ENCODE measurements at places on chromosomes 4 and X. TPM values are rescaled to one million over a fixed set of nuclear protein-coding genes. Genes with fewer than 3 reads are reported as not detected.
A peak's percentile ranks its signal among the peaks of the same experiment; 100 is the strongest.

HOPX gene
- 5.3 TPM for total RNA-seq

RAB9B gene
- total RNA-seq, result 1.8 TPM

ZNF718 gene
- 1.3 TPM for total RNA-seq

SYNPO2 gene
- total RNA-seq, result 2,325 TPM

CXCL9 gene
- not detected for total RNA-seq

MUC7 gene
- total RNA-seq, result not detected

DUX4 gene
- total RNA-seq, result not detected

MAGEC3 gene
- not detected for total RNA-seq

MAGEA1 gene
- total RNA-seq, result not detected

BMPR1B gene
- total RNA-seq, result 6.9 TPM

GPR119 gene
- not detected for total RNA-seq

DMD gene
- total RNA-seq, result 84.2 TPM

CCKAR gene
- total RNA-seq, result not detected

ARR3 gene
- not detected for total RNA-seq

GPC3 gene
- 1.4 TPM for total RNA-seq

ZNF141 gene
- 1.6 TPM for total RNA-seq

ADH1A gene
- not detected for total RNA-seq

MAGEA8 gene
- total RNA-seq, result not detected

UBQLN2 gene
- total RNA-seq, result 27.5 TPM

LINC00632 gene
- total RNA-seq, result 6.0 TPM

NAP1L3 gene
- not detected for total RNA-seq

GPRASP2 gene
- 3.6 TPM for total RNA-seq

IKBKG gene
- 8.8 TPM for total RNA-seq

CT45A5 gene
- total RNA-seq, result not detected

CLTRN gene
- total RNA-seq, result 0.26 TPM

- DNase-seq, result no peak
Measured at GRCh38 chr4:66693694-66694093, 851.6 kb downstream of the CENPC start.

DNA sequence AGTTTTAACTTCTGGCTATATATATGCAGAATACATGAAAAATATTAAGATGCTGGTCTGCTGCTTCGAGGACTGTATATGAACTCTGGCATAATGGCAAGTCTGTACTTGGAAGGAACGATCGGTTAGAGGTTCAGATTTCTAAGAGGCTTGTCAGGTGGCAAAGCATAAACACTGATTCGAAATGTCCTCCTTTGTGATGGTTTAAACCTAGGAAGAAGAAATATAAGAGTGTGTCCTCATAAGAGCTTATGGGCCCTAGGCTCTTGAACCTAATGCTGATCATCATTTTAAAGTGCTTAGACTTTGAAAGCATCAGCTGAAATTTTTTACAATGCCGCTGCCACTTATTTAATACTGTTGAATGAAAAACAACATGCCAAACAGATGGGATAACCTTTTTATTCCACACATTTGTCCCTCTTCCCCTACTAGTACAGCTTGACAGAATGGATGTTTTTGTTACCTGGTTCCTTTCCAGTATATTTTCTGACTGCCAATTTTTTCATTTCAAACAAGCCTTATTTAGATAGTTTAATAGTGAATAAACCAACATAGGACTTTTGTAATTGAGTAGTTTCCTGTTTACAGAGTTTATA, 8.8 kb downstream of the SPRY1 start:
- no peak for DNase-seq

DNA sequence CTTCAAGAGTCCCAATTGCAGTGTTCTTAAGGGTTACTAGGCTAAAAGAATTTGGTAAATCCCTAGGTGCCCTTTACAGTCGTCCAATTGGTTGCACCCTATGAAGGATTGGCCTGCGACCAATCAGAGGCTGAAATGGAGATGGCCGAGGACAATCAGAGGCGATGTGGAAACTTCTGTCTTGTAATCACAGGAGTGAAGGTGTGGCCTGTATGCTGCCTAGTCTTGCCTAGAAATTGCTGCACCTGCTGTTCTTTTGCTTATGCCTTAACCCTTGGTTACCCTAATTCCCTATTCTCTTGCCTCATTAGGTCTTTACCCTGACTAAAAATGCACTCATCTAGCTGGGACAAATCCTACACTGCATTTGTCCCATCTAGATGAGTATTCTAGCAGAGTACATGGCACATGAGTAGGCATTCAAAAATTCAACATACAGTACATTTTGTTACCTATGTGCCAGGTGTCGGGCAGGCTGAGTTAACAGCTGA, 1.0 kb upstream of the DCK start:
- no peak for DNase-seq

GRCh38 chr4:7393601-7394575, 40.8 kb downstream of the PSAPL1 start:
- DNase-seq, result no peak

GRCh38 chr4:161900110-161900509, 263.7 kb downstream of the FSTL5 start:
- no peak for DNase-seq

DNA sequence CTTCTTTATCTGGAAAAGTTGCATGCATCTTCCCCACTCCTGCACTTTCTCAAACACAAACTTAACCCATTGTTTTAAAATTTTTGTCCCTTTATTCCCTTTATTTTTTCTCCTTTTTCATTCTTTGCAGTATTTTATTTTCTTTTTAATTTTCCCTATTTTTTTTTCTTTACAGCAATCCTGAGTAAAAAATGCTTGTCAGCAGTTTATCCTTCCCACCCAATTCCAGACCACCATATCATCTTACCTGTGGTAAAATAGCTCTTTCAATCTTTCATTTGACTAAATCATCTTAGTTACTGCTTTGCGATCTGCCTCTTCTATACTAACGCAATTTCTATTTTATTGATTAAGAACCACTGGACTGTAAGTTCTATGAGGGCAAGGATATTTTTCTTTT, 450.5 kb downstream of the KLHL4 start:
- no peak for DNase-seq

- no peak for DNase-seq
Measured at GRCh38 chr4:153535772-153536513, 69.8 kb downstream of the TMEM131L start.

- DNase-seq, result no peak
Measured at GRCh38 chrX:69552512-69552911, 48.4 kb downstream of the NALF2 start.

GRCh38 chr4:17814140-17814539, 3.4 kb downstream of the NCAPG start:
- DNase-seq, result no peak

DNA sequence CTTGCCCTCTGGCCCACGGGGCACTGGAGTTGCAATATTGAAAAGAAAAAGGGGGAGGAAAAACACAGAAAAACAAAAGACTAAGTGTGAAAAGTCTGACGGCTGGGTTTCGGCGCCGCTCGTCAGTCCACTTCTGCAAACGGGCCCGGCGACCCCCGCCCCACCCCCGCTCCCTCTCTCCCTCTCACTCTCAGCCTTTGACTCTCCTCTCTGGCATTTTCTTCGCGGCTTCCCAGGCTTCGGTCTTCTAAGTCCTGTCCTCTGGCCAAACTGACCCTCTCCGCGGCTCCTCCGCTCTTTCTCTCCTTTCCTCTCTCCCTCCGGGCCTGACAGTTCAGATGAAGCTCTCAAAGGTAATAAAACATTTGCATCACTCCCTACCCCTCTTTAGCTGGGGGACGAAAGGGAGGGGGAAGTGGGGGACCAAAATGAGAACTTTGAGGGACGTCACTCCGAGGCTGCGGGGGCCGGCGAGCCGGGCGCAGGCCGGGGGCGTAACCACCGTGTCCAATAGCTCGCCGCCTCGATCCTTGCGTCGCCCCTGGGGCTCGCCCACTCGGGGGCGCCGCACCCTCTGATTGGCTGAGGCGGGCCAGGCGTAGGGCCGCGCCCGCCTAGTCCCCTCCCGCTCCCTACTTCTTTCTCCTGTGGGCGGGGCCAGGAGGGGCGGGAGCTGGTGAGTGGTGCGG, at the start of gene NKX6-1:
TSS of gene NKX6-1 (minus strand) at position 358 of the 689 bp plus-strand sequence. CDS start 1,064 bp downstream, outside the sequence.
- peak; percentile 41 for DNase-seq

GRCh38 chr4:54737421-54737820, 79.7 kb downstream of the KIT start:
- DNase-seq, result no peak

DNA sequence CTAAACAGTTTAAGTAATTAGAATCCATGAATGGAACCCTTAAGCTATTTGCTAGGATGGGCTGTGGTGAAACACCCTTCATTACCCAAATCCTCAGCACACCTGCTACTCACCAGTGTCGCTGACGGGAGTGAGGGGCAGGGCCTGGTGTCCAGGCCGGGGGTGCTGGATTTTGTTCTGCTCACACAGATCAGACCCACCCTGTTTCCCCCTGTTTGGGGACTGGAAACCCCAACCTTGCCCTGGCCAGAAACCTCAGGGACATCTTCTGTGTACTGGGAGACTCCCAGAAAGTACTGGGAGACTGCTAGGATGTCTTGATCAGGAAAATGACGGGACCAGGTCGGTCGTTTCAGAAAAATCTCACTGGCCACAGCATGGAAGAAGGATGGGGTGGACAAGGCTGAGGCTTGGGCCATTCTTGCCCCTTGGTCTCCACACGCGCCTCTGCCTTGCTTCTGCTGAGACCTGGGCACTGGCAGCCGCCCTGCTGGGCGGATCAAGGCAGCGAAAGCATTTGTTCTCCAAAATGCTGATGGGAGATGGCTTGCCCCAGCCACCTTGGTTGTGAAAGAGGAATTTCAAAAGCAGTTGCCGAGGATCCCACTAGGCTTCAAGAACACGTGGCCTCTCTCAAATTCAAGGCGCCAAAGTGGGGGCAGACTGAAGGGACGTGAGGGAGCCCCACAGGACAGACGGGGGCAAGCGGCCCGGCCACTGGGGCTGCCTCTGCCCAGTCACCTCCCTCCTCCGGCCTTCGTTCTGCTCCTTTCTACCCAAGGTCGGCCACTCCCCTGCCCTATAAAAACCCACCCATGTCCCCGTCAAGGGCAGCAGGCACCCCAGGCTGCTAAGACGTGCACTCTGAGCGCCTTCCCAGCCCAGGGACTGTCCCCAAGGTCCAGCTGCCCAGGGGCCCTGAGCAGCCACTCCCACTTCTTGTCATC, 23.5 kb upstream of the PDE6B start:
- DNase-seq, result no peak

GRCh38 chr4:26887143-26887542, 26.5 kb downstream of the STIM2 start:
- DNase-seq, result no peak

- no peak for DNase-seq
Measured at GRCh38 chr4:8837181-8837841, 34.3 kb downstream of the HMX1 start.

GRCh38 chr4:41797260-41797659, 48.7 kb upstream of the PHOX2B start:
- no peak for DNase-seq

- DNase-seq, result no peak
Measured at GRCh38 chr4:2412534-2412884, 5.9 kb downstream of the ZFYVE28 start.

DNA sequence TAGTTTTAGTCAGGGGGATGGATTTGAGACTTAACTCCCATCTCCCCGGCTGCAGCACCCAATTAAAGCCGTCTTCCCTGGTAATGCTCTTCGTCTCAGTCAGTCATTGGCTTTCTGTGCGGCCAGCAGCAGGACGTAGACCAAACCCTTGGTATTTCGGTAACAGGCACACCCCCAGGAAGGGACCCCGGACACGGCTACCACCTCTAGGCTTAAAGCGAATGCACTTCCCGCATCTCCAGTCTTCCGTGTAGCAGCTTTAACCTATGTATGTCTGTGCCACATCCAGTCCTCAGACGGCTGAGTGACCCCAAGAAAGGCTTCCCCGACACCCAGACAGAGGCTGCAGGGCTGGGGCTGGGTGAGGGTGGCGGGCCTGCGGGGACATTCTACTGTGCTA, 1.5 kb upstream of the CTAG2 start:
- no peak for DNase-seq

DNA sequence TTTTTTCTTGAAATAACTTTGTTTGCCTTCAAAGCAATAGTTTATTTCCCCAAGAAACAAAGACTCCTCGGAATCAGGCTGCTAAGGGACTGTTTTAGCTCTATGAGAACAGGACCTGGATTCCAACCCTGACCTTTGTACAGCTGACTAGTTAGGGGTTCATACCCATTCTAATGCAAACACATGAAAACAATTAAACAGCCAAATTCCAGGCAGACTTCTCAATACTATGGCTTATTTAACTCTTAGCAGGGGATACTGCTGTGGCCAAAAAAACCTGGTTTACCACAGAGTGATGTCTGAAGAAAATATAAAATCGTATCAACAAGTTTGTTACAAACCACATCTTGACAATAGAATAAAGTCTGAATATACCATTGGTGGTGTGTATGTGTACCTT, 129.6 kb upstream of the INTU start:
- no peak for DNase-seq

GRCh38 chr4:16588149-16588548, 310.3 kb downstream of the LDB2 start:
- no peak for DNase-seq

- no peak for DNase-seq
Measured at GRCh38 chr4:86909546-86910295, 17.5 kb upstream of the C4orf36 start.

GRCh38 chr4:123200051-123200940, 196.3 kb upstream of the SPRY1 start:
- no peak for DNase-seq

GRCh38 chr4:25590171-25590570, 65.5 kb upstream of the SLC34A2 start:
- no peak for DNase-seq

GRCh38 chr4:1474126-1475090, 68.2 kb upstream of the NKX1-1 start:
- DNase-seq, result no peak

GRCh38 chr4:163920426-163920825, 425.9 kb downstream of the TMA16 start:
- no peak for DNase-seq

GRCh38 chr4:36012503-36012902, 231.8 kb downstream of the ARAP2 start:
- no peak for DNase-seq

GRCh38 chr4:136637071-136637777, 895.1 kb downstream of the PCDH18 start:
- DNase-seq, result no peak

DNA sequence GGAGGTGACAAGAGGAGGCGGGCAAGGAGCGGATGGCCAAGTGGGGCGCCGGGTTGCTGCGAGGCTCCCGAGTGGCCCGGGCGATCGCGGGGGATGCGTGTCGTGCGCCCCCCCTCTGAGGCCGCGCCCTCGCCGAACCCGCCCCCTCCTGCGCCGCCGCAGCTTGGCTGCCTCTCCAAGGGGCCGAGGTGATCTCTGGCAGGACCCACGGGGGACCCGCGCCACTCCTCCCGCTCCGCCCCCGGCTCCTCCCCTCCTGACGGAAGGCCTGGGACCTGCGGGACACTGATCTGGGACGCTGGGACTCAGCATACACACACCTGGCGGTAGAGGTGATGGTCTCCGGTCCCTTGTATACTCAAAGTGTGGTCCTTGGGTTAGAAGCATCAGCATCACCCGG, 21.9 kb upstream of the FAM47C start:
- no peak for DNase-seq

- DNase-seq, result no peak
Measured at GRCh38 chr4:59553721-59554091, 1646.4 kb upstream of the ADGRL3 start.

GRCh38 chrX:75226280-75226679, 47.6 kb upstream of the UPRT start:
- DNase-seq, result no peak

GRCh38 chrX:155215443-155216178, 649 bp upstream of the VBP1 start:
- no peak for DNase-seq
